ENCODE measurements at places on chromosomes 16 and 17.
A peak's percentile ranks its signal among the peaks of the same experiment; 100 is the strongest.

- DNase-seq: no peak
Measured at GRCh38 chr16:83606486-83607030, 201.2 kb upstream of the HSBP1 start.

GRCh38 chr17:6365200-6365943 is 69.5 kb downstream of the AIPL1 start:
- peak; percentile 70 for DNase-seq

- DNase-seq: peak; percentile 19
Measured at GRCh38 chr17:3004925-3005324, 58.5 kb downstream of the OR1D5 start.

DNA sequence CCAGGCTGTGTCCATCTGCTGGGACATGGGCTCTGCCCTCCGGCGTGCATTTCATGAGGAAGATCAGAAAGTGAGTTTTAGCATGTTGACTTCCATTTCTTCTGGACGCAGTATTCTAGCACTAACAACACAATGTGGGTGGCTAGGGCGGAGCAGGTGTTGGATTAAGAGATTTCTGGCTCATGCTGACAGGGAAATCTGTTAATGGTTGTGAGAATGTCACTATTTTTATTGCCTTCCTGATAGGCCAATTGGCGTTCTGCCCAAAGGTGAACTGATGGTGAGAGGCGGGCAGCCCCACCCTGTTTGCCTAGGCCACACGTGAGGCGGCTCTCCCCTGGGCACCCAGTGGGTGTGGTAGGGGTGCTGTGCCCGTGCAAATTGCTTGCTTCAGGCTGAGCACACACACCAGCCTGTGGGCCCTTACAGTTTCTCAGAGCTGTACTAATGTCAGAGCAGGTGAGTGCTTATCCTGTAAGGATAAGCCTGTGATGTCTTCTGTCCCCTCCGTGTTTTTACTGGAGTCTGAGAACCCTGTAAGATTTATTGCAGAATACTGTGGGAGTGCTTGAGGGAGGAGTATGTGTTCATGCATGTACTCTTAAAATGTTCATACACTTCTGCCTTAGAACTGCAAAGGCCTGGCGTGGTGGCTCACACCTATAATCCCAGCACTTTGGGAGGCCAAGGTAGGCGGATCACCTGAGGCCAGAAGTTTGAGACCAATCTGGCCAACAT is 30.9 kb downstream of the PGS1 start:
- no peak for DNase-seq

- peak; percentile 4 for DNase-seq
Measured at GRCh38 chr17:57174591-57174990, 81.7 kb upstream of the MSI2 start.

DNA sequence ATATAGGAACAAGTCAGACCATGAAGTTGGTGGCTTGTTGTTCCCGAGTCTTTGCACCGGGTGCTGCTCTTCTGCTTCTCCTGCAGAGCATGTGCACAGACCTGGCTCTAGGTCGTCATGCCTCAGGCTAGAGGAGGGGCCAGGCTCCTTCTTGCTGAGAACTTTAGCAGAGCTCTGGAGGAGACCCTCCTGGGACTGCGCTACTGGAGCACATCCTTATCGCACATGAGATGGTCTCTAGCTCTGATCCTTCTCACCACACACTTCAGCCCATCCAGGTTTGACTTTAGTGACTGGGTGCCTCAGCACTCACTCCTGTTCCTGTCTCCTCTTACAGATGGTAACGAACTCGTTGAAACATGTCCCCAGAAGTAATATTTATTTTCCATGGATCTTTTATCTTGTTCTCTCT is 14.9 kb downstream of the FOXK2 start:
- DNase-seq: no peak

GRCh38 chr17:488993-489757 is 136.6 kb upstream of the RPH3AL start:
- peak; percentile 97 for DNase-seq

GRCh38 chr16:3075523-3075915 is 10.1 kb downstream of the IL32 start:
- DNase-seq: no peak

DNA sequence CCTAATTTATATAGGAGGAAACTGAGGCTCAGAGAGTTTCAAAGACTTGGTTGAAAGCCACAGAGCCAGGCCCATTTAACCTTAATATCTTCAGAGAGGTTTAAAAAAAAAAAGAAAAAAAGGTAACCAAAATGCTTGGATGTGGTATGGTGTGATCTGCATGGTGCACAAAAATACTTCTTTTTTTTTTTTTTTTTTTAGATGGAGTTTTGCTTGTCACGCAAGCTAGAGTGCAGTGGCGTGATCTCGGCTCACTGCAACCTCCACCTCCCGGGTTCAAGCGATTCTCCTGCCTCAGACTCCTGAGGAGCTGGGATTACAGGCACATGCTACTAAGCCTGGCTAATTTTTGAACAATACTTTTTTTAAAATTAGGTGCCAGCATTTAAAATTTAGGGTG is 101.8 kb downstream of the XYLT1 start:
- DNase-seq: no peak

DNA sequence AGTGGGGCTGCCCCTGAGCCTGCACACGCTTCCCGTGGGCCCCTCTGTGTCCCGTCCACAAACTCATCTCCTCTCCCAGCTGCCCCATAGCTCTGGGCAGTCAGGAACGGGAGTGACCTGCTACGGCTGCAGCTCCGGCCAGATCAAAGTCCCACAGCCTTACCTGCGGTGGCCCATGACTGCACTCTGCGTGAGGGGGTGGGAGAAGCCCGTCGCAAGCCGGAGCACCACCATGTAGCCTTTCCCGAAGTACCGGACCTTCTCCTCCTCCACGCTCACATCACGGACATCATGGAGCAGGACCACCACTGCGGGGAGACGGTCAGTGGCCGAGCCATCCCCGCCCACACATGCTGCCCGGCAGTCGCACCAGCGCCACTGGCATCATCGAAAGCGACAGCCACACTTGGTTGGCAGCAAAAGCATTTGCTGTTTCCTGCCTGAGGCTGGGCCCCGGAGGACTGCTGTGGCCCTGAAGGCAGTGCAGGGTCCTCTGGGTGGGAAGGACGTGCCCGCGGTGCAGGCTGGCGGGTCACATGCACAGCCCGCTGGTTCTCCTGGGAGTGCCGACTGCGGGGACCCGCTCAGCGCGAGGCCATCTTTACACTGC is 6.2 kb downstream of the CYBC1 start:
- DNase-seq: no peak

GRCh38 chr16:49342336-49343265 is 31.0 kb upstream of the C16orf78 start:
- DNase-seq: no peak

DNA sequence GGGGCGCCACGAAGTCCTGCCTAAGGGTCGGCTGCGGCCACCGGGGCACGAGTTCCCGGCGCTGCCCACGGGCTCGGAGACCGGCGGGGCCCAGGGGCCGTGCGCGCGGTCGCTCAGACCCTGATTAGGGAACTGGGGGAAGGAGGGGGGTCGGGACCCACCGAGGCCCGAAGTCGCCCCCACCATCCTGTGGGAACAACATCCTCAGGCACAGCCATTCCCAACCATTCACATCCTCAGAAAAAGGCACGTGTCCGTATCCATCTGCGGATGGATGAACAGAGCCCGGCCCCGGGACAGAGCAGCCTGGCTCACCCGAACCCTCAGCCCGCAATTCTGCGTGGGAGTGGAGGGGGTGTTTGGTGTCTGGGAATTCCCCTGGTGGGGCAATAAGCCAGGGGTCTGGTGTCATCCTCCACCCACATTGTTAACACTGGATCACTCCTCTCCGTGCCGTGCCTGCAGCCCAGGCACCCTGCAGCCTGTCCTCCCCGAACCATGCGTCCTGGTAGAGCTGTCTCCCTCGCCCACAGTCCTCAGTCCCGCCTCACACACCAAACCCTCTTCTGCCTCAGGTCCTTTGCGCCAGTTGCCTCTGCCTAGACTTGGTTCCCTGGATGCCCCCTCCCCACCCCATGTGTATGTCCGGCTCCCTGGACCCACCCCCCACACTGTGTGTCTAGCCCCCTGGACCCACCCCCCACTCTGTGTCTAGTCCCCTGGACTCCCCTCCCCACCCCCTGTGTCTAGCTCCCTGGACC is 789 bp upstream of the CCDC57 start:
- DNase-seq: peak; percentile 70

DNA sequence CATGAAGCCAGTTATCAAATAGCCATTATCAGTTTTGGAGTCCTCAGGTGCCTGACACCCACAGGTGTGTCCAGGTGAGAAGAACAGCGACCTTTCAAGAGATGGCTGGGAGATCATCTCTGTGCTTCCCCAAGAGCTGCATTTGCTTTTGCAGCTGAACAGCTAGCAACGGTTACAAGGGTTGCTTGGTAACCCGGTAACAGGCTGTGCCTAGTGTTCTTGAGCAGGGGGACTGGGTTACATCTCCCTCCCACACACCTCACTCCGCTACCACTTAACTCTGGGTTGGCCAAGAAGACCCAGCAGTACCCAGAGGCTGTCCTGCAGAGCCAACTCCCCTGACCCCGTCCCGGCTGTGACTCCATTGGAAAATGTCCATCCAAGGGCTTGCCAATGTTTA is 147.0 kb downstream of the SLC39A11 start:
- DNase-seq: no peak

DNA sequence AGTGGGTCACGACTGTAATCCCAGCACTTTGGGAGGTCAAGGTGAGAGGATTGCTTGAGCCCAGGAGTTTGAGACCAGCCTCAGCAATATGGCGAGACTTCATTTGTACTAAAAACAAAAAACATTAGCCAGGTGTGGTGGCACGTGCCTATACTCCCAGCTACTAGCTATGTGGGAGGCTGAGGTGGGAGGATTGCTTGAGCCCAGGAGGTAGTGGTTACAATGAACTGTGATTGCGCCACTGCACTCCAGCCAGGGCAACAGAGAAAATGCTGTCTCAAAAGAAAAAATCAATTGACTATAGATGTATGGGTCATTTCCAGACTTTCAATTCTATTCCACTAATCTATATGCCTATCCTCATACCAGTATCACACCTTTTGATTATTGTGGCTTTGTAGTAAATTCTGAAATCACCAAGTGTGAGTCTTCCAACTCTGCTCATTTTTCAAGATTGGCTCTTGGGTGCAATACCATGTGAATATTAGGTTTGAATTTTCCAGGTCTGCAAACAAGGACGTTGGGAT is 27.2 kb upstream of the CEP20 start:
- no peak for DNase-seq

- no peak for DNase-seq
Measured at GRCh38 chr17:62916684-62917571, 49.1 kb upstream of the TANC2 start.

GRCh38 chr17:75753514-75754377 is 11.2 kb downstream of the GALK1 start:
- DNase-seq: peak; percentile 75

- DNase-seq: no peak
Measured at GRCh38 chr17:61314368-61315078, 85.1 kb upstream of the TBX2 start.

GRCh38 chr17:59004338-59005111 is 102.2 kb downstream of the TRIM37 start:
- peak; percentile 70 for DNase-seq

- peak; percentile 40 for DNase-seq
Measured at GRCh38 chr17:307741-308507, 44.7 kb downstream of the RPH3AL start.

- no peak for DNase-seq
Measured at GRCh38 chr17:82956146-82956725, 116.4 kb upstream of the ZNF750 start.

GRCh38 chr16:48561960-48562393 is 48.0 kb downstream of the N4BP1 start:
- no peak for DNase-seq

DNA sequence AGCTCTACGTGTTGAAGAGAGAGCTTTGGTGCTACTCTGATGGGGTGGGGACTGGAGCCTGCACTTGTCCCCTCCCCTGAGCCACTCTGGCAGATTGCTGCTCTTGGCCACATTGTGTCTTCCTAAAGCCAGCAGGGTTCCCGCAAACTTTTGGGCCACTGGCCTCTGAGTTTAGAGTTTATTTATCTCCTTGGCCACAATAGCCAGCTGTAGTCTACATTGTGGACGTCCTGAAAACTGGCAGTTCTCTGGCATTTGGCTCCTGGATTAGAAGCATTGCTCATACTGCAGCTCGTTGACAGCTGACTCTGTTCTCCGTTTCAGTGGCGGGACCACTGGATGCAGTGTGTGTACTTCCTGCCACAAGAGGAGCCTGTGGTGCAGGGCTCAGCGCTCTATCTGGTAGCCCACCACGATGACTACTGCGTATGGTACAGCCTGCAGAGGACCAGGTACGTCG is 34.6 kb downstream of the PRMT7 start:
- peak; percentile 50 for DNase-seq

GRCh38 chr17:14205992-14206461 is 30.6 kb downstream of the CDRT15 start:
- DNase-seq: no peak

DNA sequence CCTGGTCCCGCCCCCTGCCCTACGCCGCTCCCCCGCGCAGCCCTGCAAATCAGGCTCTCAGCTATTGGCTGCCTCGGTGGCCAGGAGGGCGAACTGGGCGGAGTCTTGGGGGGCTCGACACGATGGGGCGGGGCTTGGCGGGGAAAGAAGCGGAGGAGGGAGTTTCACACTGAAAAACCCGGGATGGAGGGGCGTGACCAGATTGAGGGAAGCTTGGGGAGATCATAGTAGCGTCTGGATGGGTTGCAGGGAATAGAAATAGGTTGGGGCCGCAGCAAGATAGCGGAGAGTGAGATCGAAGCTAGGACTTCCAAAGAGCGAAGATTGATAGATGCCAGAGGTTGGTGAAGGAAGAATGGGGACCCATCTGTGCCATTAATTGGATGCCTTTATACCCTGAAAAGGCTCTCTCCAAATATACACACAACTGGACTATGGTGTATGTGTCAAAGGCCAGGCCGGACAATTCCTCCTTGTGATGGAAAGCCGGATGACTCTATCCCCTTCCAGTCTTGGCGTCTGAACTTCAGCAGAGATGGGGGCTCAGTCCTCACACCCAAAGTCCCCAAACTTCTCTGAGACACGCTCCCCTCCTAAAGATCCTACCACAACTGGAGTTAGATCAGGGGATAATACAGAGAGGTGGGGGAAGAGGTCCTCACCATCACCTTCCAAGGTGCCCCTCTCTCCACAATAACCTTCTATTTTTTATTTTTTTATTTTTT is 376 bp upstream of the STAC2 start:
- no peak for DNase-seq

All from common myeloid progenitor, CD34-positive (primary cell).